Activated naive CD4-positive, alpha-beta T cell treated with Interleukin-2 at 50 U/mL for 16 hours (primary cell): ENCODE measurements at places on chromosomes 11 and 22.
A peak's percentile ranks its signal among the peaks of the same experiment; 100 is the strongest.

DNA sequence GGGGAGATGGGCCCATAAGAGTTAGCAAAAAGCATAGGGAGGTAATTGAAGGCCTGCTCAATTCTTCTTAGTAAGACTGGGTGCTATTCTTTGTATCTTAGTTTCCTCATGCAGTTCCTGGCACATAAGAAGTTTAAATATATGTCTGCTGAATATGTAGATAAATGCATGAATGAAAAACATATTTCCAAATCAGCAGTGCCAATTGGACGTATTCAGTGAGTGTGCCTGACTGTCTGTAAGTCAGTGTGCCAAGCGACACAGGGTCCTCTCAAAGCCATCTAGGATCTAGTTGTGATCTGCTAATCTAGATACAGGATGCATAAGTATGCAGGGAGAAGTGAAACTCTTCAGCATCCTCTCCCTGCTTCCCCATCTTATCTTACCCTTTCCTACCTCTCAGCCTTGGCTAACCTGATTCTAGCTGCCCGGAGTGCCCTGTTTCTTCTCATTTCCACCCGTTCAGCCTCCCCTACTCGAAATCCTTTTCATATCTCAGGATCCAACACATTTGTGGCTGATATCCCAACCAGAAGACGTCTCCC, 91.1 kb upstream of the SORL1-AS1 start:
- no peak for DNase-seq

GRCh38 chr11:77783025-77783424, 37.5 kb downstream of the RSF1 start:
- DNase-seq: no peak

DNA sequence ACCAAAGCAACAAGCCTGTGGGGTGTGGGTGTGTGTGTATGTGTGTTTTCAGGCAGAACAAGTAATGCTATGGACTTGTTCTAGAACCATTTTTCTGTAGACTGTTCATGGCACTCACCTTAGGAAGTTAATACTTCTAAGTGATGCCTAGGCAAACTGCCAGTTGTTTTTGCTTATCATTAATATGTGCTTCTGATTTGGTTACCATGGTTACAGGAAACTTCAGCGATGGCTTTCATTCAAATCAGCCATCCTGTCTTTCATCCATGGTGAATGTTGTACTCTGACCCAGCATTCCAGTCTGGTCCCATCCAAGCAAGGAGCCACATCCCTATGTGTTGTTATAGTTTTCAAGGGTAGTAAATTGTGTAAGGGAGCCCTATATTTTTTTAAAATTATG, 49.8 kb upstream of the ARHGAP20 start:
- DNase-seq: no peak

DNA sequence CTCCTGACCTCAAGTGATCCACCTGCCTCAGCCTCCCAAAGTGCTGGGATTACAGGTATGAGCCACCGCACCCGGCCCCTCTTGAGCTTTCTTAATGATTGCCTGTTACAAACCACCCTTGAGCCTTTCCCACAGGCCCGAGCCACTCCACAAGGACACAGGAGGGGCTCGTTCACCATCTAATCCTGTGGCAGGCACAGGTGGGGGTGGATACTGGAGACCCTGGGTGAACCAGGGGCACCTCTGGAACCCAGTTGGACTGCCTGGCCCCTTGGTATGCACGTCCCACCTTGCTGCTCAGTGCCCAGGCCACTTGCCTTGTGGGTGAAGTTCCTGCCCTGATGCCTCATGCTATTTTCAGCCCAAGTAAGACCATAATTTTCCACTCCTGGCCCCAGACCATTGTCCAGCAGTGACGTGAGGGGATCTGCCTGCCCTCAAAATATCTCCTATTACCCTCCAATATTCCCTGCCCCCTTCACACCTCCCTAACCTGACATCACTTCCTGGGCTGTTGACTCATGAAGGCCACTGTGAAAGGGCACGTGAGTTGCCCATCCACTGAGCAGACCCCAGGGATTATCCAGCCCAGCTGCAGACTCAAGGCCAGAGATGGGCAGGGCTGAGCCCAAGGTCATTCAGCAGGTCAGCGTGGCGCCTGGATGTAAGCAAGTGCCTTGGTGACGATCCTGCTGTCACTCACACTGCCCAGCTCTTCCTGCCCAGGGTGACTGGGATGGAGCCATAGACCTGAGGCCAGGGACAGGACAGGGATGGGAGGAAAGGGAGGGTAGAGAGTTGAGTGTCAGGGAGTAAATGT, 19.6 kb downstream of the P2RY2 start:
- no peak for DNase-seq

DNA sequence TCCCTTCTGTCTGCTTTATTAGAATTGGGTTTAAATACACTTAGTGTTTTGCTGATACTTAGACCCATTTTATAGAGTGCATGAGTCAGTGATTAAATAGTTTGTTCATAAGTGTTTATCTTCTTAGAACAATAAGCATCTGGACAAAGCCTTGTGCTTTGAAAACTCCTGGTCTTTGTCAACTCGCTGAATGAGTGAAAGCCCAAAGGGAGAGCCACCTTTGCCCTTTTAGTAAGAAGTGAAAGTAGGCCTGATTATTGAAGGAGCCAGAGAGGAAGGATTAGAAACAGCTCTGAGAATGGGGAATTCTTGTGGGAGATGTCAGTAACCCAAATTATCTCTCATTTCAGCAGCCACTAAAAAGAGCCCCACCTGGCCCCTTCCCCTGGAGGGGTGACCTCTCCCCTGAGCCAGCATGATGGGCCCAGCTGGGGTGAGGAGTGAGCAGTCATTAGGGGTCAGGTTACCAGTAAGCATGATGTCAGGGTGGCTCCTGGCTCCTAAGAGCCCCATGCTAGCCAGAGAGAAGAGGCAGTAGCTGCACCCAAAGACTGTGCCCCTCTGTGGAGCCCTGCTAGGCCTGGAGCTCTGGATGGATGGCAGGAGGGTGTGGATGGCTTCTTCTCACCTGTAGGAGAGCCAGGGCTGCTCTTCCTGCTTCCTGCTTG, 125.1 kb upstream of the E2F8 start:
- no peak for DNase-seq

DNA sequence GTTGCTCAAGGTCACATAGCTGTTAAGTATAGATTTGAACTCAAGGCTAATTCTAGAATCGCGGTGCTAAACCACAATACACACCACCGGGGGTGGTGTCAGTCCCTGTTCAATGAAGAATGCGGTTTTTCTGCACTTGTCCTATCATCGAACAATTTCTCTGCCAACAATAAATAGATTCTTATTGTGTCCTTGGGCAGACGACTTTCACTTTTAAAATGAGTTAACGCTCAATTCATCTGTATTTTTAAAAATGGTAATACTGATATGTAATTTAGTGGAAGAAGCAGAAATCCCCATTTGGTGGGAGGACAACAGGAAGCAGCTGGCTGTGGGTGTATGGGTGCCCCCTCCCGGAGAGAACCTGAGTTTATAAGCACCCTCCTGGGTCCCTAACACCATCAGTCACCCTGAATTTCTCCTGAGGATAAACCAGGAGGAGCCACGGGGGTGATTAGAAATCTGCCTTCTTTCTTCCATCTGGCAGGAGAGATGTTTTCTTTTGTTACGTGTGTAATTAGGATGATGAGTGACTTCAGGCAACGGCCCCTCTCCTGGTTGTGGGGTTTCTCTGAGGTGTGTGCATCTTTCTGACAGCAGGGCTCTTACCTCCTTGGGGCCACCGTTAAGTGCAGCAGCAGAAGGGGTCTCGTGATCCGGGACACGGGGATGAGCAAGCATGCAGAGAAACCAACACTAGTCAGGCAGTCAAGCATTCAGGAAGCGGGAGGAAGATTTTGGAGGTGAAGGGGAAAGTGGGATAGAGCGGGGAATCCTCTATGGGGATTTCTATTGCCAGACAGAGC, 87.7 kb downstream of the GRAMD1B start:
- DNase-seq: no peak

DNA sequence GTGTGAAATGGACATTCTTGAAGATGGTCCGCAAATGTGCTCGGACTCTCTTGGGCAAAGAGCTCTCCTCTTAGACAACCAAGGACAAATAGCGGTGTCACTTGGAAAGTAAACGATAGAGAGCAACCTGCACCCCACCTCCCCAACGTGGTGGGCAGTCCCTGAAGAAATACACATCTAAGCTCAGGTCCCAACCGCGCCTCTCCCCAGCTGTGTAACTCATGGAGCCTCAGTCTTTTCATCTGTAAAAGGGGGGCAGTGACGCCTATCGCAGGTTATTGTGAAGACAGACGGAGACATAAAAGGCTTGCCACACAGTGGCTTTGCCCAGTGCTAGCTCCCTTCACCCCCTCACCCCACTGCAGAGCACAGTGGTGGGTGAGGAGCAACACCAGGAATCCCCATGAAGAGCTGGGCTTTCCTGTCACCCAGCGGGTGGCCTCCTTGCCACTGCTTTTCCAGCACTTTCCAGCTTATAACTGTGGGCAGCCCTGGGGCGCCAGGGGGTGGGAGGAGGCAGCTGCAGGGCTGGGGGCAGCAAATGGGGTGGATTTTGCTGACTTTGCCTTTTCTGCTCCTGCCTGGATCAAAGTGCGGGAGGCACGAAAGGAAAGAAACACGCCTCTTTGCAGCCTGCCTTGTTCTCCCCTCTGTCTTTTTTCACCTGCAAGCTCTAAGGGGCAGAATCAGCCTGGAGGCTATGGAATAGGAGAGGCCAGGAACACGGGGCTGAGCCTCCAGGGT, 73.7 kb upstream of the TSPAN18 start:
- DNase-seq: no peak

DNA sequence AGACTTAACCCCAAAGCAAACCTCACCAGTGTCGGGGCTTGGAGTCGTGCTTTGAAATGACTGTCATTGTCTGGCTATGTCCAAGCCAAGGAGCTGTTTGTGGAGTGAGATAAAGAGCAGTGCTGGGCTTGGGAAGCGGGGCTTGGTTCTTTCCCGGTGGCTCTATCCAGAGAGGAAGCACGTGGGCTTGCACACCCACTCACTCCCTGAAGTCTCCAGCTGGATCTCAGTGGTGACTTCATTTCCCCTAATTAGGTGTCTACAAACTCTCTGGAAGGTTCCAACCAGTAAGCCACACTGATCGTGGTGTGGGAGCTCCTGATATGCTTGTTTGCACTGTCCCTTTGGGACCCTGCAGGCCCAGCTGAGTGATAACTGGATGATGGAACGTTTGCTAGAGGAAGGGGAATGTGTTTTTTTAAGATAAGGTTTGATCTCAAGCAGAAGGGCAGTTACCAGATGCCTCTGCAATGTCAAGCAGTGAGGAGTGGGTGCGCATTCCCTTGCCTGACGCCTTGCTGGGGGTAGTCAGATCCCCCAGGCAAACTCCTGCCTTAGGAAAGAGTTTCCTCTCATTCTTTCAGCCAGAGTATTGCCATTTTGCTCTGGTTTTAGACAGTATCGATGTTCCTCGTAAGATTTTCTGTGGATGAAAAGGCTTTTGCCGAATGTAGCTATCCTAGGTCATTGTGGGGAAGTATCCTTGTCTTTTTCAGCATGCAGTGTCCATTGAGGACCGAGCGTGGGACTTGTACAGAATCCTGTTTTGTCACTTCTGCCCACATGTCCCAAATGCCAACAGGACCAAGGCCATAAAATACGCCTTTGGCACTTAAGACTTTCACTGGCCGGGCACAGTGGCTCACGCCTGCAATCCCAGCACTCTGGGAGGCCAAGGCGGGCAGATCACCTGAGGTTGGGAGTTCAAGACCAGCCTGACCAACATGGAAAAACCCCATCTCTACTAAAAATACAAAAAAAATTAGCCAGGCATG, 90.9 kb downstream of the MICAL2 start:
- DNase-seq: no peak

- no peak for DNase-seq
Observed at GRCh38 chr11:74620531-74620930, 28.1 kb downstream of the POLD3 start.

DNA sequence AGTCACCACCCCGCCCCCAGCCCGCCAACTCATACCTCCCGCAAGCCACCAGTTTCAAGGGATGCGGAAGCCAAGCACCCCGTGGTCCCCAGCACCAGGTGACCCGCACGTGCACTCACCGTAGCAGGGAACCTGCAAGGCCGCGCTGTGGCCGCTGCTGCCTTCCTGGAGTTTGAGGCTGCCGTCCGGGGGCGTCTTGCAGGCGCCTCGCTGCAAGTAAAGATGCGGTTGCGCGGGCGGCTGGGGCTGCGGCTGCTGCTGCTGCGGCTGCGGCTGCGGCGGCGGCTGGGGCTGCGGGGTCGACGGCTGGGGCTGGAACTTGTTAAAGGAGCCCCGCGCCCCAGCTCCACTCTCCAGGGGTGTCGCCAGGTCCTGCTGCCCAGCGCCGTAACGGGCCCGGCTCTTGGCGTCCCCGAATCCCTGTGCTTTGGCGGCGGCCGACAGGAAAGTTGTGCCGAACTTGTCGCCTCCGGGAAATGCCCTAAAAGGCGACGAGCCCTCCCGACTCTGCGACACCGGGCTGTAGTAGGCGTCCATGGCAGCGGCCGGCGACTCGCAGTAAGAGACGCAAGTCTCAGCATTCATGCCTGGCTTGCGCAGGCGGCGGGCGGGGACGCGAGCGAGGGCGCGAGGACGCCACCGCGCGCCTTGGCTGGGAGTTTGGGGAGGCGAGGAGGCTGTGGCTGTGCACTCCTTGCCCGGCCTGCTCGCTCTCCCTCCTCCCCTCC, at the start of gene ALX4:
ALX4 (minus strand) TSS at position 662 of the 728 bp plus-strand sequence; CDS start at position 585, 77 bp downstream.
- peak; percentile 23 for DNase-seq

DNA sequence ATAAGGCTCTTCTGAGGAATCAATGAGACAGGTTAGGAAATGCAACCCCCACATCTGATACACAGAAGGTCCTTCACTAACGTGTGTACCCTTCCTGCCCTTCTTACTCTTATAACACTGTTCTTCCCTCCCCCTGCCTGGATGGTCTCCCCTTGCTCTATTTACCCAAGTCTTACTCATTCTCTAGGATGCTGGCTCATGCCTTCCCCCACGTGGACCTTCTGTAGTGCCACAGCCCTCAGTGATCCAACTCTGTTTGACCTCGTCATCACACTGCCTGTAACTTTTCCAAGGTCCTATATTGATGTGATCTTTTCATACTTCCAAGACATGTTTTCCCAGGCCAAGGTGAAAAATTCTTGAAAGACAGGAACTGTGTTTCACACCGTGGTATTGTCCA, 79.8 kb downstream of the C11orf58 start:
- DNase-seq: no peak
